ENCODE measurements at places on chromosomes 16 and 17.

DNA sequence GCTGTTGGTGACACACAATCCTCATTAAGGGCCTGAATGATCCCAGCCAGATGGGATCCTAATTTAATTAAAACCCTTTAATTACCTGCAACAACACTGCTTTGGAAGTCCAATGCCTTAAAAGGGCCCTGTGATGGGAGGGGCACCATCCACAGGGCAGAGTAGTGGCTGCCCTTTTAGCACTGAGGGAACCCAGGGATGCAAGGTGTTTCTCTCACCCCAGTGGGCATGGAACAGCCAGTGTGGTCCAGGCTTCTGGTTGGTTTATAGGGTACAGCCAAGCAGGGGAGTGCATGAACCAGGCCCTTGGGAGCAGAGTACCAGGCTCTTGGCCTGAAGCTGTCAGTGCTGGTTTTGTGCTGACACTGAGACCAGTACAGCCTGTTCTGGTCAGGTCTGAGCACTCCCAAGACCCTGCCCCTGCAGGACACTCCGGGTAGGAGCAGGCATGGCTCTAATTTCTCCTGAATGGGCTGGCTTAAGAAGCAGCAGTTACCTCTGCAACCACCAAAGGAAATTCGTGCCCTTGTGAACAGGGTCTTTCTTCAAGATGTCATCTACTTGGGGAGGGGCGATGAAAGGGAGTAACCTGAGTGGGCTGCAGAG is 9.9 kb downstream of the NXPH3 start:
- no peak for DNase-seq

- DNase-seq = no peak
Observed at GRCh38 chr16:78574571-78574970, 475.1 kb downstream of the WWOX start.

- no peak for DNase-seq
Observed at GRCh38 chr17:59415397-59415796, 83.9 kb downstream of the YPEL2 start.

DNA sequence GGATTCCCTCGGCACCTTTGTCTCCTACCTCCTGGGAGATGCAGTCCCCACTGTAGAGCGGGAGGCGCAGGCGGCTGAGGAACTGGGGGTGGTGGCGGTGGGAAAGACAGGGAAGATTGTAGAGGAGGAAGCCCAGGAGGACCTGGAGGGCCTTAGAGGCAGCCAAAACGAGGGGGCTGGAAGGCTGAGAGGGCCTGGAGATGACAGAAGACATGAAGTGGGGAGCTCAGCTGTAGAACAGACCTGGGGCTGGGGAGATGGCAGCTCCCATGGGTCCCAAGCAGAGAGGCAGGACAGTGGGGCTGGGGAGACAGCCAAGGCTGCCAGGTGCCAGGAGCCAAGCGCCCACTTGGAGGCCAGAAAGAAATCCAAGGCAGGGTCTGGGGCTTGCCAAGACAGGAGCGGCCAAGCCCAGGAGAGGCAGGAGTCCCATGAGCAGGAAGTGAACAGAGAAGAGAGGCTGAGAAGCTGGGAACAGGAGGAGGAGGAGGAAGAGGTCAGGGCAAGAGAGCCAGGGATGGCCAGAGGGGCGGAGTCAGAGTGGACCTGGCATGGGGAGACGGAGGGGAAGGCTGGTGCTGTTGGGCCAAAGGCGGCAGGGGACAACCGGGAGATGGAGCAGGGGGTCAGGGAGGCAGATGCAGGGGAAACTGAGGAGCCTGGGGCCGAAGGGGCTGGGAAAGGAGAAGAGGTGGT is 803 bp downstream of the APOBR start:
- DNase-seq = no peak

- no peak for DNase-seq
Observed at GRCh38 chr16:16997349-16997748, 473.4 kb downstream of the XYLT1 start.

GRCh38 chr16:642189-643049 is 791 bp downstream of the MCRIP2 start:
- no peak for DNase-seq

DNA sequence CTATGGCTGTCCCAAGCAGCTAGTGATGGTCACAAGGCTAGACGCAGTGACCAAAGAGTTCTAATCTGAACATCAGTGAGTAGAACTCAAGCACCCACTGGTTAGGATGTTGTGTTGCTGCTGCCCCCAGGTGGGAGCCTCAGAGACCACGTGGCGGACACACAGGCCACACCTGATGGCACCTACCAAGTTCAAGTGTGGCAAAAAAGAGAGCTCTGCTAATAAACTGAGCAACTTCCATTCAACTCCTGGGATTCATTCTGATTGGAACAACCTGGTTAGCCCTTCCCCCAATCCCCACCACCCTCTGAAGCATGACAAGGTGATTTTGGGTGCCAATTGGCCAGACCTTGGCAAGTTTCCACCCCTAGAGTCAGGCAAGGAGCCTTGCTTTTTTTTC is 3.5 kb upstream of the LCMT1 start:
- peak; percentile 30 for DNase-seq

DNA sequence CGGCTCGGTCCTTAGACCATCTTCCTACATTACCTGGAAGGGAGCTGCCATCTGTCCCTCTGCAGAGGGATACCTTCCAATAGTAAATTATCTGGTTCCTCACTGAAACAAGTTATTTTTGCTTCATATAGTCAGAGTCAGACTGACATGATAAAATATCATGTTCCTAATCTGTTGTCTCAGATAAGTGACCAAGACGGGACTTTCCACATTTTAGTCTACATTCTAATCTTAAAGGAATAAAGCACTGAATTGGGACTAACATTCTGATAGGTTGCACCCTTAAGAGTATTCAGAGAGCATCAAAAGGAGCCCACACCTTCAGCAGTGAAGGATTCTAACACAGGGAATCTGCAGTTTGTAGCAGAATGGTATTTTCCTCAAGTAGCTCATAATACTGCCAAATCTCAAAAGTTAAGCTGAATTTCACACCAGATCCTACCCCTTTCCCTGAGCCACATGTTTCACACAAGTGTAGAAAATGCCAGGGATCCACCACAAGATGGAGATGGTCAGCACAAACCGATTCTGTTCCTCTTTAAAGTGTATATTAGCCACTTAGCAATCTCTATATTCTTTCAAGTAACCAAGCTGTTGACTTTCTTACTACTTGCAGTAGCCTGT is 13.4 kb downstream of the GINS2 start:
- peak; percentile 48 for DNase-seq

DNA sequence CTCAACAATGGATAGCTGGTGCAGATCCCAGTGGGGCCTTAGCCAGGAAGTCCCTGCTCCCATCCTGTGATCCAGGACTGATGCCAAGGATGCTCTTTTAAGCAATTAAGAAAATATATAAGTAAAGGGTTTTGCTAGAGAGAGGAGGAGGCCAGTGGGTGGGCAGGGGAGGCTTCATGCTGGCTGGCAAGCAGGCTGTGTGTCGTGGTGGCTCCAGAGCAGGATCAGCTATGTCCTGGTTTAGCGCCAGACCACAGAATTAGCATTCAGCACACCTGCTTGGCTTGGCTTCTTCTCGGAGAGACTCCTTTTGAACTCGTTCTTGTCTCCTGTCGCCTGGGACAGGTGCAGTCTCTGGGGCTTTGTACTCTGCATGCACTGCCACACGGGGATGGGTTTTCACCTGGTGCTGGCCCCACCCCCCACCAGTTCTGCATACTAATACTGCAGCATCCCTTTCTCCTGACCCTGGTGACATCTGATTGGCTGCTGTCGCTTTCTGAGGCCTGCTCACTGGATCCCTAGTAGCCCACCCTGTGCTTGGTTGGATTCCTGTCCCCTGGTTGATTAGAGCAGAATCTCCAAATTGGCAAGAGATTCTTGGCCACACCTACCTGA is 66.1 kb downstream of the PLD6 start:
- DNase-seq = no peak

GRCh38 chr17:57032343-57032742 is 52.7 kb upstream of the AKAP1 start:
- no peak for DNase-seq

- no peak for DNase-seq
Observed at GRCh38 chr17:43175213-43176118, 4.5 kb downstream of the NBR1 start.

GRCh38 chr17:2954898-2955445 is 108.4 kb downstream of the OR1D5 start:
- DNase-seq = no peak

DNA sequence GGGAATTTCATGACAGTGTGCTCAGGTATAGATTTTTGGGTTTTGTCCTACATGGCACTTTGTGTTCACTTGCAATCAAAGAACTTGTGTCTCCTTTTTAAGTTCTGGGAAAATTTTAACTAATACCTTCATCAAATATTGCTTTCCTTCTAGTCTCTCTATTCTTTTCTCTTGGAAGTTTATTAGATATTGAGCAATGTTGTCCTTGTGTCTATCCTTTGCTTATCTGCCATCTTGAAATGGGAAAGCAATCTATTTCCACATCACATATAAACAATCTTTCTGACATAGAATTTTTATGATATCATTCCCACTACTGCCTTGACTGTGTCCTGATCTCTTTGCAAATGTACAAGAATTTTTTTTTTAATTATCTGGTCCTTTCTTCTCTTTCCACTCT is 4.4 kb upstream of the ABCA9 start:
- no peak for DNase-seq

DNA sequence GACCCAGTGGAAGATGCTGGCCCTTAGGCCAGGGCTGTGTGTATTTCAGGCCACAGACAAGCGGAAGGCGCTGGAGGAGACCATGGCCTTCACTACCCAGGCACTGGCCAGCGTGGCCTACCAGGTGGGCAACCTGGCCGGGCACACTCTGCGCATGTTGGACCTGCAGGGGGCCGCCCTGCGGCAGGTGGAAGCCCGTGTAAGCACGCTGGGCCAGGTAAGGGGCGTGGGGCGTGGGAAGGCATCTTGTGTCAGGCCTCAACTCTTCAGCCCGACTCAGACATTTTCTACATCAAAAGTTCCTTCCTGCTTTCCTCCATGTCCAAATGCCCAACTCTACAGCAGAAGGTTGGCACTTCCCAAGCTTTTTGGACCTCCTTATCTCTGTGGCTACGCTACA is 6.0 kb downstream of the ABI3 start:
- no peak for DNase-seq

DNA sequence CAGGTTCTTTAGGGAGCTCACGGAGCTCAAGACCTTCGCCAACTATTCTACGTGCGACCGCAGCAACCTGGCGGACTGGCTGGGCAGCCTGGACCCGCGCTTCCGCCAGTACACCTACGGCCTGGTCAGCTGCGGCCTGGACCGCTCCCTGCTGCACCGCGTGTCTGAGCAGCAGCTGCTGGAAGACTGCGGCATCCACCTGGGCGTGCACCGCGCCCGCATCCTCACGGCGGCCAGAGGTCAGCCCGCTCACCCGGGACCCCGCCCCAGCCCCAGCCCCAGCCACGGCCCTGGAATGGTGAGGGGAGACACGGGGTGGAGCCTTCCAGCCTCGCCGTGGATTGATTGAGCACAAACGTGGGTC is 13.5 kb downstream of the SARM1 start:
- DNase-seq = no peak

DNA sequence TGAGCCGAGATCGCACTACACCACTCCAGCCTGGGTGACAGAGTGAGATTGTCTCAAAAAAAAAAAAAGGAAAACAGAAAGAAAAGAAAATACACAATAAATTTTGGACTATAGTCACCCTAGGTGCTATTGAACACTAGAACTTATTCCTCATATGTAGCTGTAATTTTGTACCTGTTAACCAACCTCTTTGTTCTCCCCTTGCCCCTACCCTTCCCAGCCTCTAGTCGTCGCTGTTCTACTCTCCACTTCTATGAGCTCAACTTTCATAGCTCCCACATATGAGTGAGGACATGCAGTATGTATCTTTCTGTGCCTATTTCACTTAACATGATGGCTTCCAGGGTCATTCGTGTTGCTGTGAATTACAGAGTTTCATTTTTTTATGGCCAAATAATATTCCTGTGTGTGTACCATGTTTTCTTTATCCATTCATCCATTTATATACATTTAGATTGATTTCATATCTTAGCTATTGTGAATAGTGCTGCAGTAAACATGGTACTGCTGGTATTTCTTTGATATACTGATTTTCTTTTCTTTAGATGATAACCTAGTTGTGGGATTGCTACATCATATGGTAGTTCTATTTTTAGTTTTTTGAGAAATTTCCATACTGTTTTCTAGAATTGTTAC is 28.3 kb downstream of the VPS35L start:
- peak; percentile 56 for DNase-seq

GRCh38 chr17:68094481-68095078 is 59.0 kb downstream of the KPNA2 start:
- DNase-seq = no peak

- no peak for DNase-seq
Observed at GRCh38 chr17:28136923-28137322, 94.4 kb downstream of the NLK start.

GRCh38 chr16:73337373-73338296 is 289.7 kb upstream of the ZFHX3 start:
- DNase-seq = no peak

- DNase-seq = no peak
Observed at GRCh38 chr17:29433541-29433940, 43.4 kb downstream of the TAOK1 start.

DNA sequence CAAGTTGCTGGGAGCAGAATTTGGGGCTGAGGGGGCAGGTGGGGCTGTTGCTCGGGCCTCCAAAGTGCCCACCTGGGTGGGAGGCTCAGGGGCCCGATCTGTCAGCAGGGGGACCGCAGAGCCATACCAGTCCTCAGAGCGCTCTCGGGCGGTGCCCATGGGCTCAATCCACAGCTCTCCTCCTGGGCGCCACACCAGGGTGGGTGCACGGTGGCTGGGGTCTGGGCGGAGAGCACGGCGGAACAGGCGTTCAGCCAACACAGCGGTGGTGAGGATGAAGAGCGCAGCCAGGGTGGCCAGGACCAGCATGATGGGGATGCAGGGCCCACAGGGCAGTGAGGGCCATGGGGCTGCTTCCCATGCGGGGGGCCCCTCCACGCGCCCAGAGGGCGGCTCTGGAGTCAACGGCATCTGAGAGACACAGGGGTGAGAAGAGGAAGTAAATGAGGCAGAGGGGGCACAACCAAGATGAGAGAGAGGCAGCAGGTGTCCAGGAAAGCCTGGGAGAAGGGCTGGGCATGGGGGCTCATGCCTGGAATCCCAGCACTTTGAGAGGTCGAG is 1.2 kb downstream of the C16orf54 start:
- no peak for DNase-seq

DNA sequence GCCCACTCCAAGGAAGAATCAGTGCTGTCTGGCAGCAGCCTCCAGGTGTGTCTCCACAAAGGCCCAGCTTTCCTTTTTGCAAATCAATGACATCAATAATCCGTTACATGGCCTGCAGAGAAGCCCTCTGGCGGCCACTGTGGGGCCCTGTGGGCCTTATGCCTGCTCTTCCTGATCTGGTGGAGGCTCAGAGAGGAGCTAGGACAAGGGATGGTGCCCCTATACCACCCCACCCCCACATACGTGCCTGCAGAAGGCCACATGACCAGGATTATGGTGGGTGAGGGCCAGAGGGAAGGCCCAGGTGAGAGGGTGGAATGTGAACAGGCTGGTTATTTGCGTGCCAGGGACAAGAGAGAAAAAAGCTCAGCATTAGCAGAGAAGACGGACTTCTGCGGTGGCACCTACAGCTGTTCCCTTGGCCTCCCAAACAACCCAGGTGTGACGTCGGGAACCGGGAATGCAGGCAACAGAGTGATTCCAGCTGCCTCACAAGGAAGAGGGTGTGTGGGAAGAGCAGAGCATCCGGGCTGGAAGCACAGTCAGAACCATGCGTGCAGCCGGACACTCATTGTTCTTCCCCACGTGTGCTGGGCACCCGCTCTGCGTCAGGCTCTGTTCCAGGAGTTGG is 22.5 kb downstream of the EIF4A3 start:
- DNase-seq = peak; percentile 84

- no peak for DNase-seq
Observed at GRCh38 chr16:78976212-78976611, 624.3 kb downstream of the MAF start.
